Suppressor macrophage treated with lipopolysaccharide for 4 hours (primary cell): ENCODE measurements at places on chromosomes 3 and 15.
A peak's percentile ranks its signal among the peaks of the same experiment; 100 is the strongest.

GRCh38 chr3:46712191-46713049 is 5.2 kb downstream of the PRSS50 start:
- DNase-seq, result no peak

- DNase-seq, result no peak
Measured at GRCh38 chr3:42680806-42681205, 4.5 kb upstream of the KLHL40 start.

GRCh38 chr3:188931531-188931930 is 240.2 kb upstream of the TPRG1 start:
- DNase-seq, result no peak

DNA sequence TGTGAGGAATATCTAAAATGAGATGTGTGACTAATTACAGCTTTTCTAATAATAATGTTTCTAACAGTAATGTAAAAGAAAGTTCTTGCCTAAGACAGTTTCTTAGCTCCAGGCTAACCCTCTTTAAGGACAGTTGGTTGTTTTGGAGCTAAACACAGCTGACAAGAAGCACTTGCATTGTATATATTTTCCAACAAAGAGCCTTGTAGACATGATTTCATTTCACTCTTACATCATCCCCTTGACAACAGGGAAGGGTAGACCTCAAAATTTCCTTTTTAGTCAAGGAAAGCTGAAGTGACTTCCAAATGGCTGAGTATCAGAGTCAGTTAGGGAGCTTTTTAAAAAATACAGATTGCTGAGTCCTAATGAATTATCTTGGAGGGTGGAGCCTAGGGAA is 4.1 kb downstream of the ARID3B start:
- peak; percentile 65 for DNase-seq

DNA sequence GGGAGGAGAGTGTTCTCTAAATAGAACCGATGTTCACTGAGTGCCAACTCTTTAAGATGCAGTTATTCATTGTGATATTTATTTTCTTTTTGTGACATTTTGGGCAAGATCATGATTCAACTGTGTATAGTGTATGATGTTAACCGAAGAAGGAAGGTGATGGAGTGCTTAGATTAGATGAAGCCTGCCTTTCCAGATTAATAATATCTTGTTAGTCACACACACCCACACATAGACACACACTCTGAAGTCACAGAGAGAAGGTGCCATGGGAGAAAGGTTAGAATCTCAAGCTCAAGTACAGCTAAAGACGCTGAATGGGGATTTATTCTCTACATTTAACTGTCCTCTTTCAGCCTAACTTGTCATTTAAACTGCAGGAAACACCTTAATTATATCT is 77.0 kb downstream of the SLC9A9 start:
- DNase-seq, result no peak

GRCh38 chr15:59995568-59996297 is 8.4 kb upstream of the FOXB1 start:
- DNase-seq, result no peak

DNA sequence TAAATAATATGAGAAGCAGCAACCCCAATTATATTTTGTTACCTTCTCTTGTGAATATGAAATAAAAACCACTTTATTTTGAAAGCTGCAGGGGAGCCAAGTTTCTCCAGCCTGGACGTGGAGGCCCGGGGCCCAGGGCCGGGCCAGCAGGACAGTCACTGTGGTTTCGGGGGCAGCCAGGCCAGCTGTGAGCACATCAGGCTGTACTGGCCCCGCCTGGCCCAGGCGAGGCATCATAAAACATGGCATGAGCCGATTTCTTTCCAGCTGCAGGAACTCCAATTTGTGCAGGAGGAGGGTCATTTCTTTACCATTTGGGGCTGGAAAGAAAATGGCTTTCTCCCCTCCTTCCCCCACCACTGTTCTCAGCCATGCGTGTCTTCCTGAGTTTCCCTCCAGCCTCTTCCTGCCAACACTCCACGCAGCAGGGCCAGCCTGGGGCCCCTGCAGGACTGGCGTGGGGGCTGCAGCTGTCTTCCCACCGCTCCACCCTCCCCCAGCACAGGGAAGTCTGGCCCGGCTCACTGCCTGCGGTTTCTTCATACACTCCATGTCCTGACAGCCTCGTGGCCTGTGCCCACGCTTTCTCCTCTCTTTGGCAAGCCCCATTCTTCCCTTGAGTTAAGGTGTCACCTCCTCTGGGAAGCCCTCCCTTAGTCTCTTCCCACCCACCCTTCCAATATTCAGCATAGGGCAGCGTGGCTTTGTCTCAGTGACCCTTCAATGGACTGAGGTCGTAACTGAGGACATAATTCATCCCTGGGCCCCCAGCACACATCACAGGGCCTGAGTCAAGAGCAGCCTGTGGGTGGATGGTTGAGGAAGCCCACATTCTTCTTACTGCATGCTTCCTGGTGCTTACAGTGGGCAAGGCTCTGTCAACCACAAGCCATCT is 135.8 kb downstream of the CHSY1 start:
- DNase-seq, result peak; percentile 80

- DNase-seq, result no peak
Measured at GRCh38 chr3:8492744-8493511, 8.7 kb upstream of the LMCD1 start.

GRCh38 chr3:88248658-88249057 is 98.9 kb downstream of the C3orf38 start:
- DNase-seq, result no peak

DNA sequence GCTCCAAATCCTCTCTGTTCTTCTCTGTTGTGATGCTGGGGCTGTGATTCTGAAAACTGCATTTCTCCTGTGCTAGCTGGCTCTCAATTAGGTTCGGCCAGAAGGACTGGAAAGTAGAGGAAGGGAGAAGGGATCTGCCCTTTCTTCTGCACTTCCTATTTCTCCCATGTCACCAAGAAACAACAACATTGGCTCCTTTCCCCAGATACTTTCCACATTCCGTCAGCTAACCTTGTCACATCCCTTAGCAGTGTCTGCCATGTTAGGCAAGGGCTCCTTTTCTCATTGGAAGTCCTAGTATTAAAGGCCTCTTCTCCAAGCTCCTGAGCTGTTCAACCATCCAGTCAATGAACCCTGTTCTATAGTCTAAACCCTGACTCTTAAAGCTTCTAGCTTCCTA is 171.1 kb downstream of the ZNF621 start:
- DNase-seq, result no peak

DNA sequence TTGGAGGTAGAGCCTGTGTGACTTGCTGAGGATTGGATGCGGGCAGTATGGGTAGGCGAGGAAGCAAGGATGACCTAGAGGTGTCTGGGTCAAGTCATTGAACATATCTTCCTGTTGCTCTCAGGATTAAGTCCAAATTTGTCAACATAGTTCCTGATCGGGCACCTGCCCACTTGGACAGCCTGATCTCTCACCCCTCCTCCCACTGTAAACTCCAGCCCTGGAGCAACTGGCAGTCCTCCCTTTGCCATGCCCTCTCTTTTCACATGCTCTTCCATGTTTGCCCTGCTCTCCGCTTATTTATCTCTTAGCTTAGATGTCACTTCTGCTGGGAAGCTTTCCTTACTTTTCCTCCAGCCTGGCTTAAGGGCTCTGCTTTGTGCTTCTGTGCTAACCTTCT is 47.6 kb upstream of the PPP4R2 start:
- DNase-seq, result no peak

- no peak for DNase-seq
Measured at GRCh38 chr15:92825985-92826384, 74.1 kb upstream of the CHD2 start.

- no peak for DNase-seq
Measured at GRCh38 chr3:61493339-61493738, 68.0 kb upstream of the PTPRG start.

GRCh38 chr3:53259427-53260259 is 3.8 kb upstream of the TKT start:
- no peak for DNase-seq

- peak; percentile 27 for DNase-seq
Measured at GRCh38 chr15:78301828-78302227, 2.4 kb upstream of the SKIC8 start.

DNA sequence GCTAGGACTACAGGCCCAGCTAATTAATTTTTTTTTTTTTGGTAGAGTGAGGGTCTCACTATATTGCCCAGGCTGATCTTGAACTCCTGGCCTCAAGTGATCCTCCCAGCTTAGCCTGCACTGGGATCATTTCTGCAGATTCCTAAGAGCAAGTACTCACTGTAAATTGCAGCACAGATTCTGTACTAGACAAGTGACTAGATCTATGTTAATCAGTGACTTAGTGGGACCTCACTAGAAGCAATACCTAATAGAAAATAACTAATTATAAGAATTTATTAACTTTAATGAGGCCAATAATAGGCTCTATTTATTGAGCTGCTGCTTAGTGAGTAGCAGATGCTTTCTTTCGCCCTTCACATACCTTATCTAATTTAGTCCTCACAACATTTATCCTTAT is 10.6 kb upstream of the UTS2B start:
- DNase-seq, result no peak

DNA sequence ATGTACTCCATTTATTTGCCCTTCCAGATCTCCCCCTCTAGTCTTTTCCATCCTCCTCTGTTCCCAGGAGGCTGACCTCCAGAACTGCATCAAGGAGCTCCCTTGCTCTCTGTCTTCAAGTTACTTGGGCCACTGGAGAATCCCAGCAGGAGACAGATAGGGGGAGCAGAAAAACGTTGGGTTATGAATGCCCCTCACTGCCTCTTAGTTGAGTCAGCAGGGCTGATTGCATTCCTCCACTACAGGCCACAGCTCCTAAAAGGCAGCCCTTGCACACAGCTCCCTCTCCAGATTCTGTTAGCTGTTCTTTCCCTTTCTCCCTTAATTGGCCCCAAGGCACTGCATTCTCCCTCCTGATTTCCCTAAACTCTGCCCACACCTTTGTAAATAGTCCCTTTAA is 12.4 kb upstream of the CEP152 start:
- DNase-seq, result no peak

DNA sequence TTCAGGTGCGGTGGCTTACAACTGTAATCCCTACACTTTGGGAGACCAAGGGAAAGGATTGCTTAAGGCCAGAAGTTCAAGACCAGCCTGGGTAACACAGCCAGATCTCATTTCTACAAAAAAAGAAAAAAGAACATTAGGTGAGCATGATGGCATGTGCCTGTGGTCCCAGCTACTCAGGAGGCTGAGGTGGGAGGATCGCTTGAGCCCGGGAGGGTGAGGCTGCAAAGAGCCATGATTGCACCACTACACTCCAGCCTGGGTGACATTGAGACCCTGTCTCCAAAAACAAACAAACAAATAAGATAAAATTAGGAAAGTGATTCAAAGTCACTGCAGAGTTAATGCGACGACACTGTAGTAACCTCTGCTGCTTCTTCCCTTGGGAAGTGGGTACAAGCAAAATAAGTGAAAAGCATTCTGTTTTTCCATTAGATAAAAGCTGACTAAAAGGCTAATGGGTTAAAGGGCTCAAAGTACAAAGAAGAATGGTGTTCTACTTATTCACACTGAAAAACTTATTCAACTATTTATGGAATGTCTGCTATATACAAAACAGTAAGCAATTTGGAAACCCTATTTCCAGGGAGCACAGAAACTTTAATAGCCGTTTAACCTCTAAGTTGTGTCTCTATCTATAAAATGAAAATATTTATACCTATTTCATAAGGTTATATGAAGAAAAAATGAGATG is 8.0 kb upstream of the RPS27L start:
- DNase-seq, result no peak

DNA sequence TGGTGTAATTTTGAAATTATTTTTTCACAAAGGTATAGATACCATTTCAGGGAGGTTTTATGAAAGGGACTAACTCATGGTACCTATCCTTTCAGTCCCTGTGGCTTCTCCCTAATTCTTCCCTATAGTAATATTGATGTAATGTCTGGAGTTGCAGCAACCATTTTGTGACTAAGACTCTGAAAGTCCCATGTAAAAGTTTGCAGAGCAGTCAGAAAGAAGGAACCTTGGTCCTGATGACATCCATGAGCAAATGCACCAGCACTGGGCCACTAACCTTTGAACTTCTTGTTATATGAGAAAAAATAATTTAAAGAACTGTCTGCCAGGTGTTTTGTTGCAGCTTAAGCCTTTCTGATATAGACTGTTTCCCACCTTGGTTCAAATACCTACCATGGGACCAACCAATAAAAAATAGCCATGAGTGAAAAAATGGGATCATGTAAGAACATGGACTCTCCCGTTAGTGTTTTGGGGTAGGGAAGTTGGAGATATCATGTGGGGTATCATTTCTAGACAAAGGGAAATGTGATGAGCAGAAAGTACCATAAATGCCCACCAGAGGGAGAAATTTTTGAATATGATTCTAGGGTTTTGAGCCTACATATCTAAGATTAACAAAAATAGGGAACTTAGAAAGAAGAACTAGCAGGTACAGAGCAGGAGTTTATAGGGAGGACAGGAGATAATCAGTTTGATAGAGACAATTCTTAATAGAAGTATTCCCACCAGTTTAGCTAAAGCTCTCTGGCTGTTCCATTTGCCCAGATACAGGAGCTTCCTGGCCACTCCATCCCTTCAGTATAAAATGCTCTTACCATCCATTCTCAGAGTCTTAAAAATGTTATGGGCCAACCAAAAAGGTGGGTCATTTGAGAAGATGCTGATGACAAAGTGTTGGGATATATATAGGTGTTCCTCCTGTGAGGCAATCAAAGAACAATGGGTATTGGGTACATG is 3.4 kb upstream of the CPOX start:
- DNase-seq, result peak; percentile 67
